Activated CD4-positive, alpha-beta T cell treated with anti-CD3 and anti-CD28 coated beads, Interleukin-2, amount 50 U/mL, for 48 hours (primary cell): ENCODE measurements at places on chromosomes 13 and 19.

DNA sequence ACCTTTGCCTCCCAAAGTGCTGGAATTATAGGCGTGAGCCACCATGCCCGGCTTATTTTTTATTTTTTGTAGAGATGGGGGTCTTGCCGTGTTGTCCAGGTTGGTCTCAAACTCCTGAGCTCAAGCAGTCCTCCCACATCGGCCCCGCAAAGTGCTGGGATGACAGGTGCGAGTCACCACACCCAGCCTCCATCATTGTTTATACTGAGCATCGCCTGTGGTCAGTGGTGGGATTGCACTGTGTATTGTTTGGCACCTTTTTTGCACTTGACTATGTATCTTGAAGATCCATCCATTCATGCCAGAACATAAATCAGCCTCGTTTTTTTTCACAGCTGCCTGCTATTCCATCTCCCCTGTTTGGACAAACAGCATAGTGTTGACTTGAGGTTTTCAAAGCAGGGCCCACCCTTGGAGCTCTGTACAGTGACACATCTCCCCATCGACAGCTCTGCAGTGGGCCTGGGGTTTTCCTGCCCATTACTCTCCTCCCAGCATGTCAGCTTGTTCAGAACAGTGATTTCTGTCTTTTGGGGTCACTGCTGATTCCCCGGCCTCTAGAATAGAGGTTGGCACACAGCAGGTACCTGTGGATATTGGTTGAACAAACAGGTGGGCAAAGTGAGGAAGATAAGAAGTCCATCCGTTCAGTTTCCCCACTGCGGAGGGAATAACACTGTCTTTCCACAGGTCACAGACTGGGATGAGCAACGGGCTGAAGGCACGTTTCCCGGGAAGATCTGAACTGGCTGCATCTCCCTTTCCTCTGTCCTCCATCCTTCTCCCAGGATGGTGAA lies 8.2 kb upstream of the UPK1A start:
- no peak for DNase-seq

GRCh38 chr13:39847336-39847735 lies 191.9 kb downstream of the COG6 start:
- no peak for DNase-seq

DNA sequence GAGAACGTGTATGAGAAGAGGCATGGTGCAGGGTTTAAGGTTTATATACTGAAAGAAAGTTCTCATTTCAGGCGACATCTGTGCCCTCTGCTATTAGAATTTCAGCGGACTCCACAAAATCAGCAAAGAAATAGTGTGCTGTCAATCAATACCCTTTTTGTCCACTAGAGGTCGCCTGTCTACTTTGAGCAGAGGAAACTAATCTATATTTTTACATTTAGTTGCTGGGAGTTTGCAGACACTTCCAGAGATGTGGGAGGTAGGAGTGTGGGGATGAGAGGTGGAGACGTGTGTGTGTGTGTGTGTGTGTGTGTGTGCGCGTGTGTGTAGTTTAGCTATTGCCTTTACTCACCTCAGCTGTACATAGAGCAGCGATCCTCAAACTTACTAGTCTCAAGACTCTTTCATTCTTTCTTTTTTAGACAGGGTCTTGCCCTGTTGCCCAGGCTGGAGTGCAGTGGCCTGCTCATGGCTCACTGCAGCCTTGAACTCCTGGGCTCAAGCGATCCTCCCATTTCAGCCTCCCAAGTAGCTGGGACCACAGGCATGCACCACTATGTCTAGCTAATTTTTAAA lies 9.7 kb downstream of the INAFM1 start:
- no peak for DNase-seq

DNA sequence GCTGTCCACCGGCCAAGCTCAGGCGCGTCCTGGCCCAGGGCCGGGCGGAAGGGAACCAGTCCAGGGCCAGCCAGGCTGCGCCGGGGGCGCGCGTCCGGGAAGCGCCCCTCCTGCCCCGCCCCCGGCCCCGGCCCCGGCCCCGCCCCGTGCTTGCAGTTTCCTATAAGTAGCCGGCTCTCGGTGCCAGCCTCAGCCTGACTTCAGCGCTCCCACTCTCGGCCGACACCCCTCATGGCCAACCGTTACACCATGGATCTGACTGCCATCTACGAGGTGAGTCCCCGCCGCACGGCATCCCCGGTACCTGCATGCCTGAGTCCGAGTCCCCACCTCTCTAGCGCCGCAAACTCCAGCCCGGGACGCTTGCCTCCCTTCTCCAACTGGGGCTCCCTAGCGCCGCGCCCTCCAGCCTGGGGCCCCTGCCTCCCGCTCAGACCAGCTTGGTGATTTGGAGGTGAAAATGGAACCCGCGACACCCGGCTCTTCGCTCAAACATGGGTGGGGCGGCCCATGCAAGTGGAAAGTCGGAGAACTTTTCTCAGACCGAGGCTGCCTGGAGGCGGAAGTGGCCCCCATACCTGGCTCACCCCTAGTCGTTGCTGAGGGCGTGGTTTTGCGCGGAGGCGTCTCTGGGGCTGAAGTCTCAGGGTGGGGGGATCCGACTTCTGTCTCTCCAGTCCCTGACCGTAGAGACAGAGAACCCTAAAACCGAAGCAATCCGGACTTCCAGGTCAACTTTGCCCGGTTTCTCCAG lies at the start of gene ZFP36:
TSS of gene ZFP36 (plus strand) at position 192 of the 754 bp plus-strand sequence. CDS start at position 250, 58 bp downstream.
- peak; percentile 89 for DNase-seq

- DNase-seq, result no peak
Measured at GRCh38 chr19:49173198-49173597, 15.6 kb downstream of the TRPM4 start.

DNA sequence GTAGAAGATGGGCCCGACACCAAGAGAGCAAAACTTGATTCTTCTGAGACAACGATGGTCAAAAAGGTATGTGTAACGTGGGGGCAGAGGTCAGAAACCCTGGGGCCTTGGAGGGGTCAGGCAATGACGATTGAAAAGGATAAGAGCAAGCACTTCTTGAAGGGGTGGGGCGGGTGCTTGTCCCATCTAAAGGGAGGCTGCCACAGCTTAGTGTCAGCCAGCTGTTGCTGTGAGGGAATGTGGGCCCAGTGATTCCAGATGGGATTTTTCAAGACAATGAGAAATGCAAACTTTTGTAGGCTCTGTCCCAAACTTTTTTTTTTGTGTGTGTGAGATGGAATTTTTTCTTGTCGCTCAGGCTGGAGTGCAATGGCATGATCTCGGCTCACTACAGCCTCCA lies 24.5 kb downstream of the SAE1 start:
- DNase-seq, result no peak

GRCh38 chr19:11964496-11964857 lies 363 bp upstream of the ZNF763 start:
- no peak for DNase-seq

- no peak for DNase-seq
Measured at GRCh38 chr19:35601971-35602370, 10.6 kb upstream of the HAUS5 start.

DNA sequence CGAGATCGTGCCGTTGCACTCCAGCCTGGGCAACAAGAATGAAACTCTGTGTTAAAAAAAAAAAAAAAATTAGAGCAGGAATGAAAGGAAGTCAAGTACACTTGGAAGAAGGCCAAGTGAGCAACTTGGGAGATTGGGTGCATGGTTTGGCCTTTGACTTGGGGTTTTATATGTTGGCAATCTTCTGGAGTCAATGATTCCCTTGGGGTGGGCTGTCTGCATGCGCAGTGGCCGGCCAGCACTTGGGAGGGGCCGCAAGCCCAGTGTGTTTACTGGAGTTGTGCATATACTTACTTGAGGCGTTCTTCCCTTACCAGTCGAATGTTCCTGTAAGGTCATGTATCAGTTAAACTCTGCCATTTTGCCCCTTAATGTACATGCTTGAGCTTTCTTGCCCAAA lies 103.9 kb downstream of the FAM216B start:
- no peak for DNase-seq

- no peak for DNase-seq
Measured at GRCh38 chr13:90008707-90009149, 1338.8 kb upstream of the MIR17HG start.

GRCh38 chr19:2926341-2927031 lies 18.3 kb downstream of the ZNF77 start:
- no peak for DNase-seq

GRCh38 chr13:20451397-20451796 lies 74.3 kb downstream of the CRYL1 start:
- no peak for DNase-seq

DNA sequence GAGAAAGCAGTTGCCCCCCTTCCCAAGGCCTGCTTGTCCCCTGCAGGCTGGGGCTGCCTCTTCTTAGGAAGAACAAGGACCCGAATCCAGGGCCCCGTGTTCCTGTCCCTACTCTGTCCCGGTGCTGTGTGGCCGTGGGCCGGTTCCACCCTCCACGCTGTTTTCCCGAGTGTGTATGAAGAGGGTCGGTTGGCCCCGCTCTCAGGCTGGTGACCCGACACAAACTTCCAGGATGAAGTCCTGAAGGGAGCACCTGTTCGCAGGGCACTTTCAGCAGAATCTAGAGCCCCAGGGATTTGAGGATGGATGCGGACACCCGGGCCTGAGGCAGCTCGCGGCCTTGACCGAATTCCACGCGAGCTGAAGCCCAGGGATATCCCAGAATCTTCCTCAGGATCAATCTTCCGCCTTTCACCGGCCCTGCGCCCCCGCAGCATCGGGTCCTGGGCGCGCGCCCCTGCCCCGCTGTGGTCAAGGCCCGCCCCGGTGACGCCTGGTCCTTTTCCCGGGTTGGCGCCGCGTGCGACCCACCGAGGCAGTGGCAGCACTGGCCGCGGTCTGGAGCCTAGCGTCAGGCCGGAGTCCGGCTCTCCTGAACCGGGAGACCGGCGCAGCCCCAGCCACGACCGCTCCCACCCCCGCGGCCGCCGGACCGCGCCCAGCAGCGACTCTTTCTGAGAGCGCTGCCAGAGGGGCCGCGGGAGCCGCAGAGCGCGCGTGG lies 528 bp upstream of the CHST8 start:
- DNase-seq, result no peak

GRCh38 chr13:21616880-21617279 lies 12.9 kb upstream of the MICU2 start:
- DNase-seq, result no peak

DNA sequence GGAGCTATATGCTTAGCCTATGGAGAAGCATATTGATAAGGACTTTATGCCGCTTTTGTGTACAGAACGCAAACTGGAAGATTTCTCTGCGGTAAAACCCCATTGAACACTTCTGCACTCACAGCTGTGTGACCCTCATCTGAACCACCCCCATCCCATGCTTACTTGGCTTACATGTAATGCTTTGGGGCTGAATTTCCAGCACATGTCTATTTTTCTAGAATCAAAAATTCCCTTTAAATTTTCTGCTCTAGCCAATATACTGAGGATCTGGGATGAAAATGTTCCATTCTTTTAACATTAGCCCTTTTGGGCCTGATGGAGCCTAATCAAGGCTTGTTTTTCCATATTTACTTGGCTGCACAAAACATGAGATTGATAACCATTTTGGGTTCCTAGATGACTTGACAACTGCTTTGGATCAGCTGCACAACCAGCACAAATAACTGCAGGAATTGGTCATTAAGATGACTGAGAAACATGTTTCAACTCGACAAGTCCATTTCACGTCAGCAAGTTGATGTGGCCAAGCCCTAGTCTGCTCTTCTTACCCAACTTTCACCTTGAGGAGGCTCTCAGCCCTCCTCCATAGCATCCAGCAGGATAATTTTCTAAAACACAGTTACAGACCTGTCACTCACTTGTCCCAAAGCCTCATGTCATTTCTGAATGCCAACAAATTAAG lies 52.4 kb downstream of the TNFSF11 start:
- DNase-seq, result no peak

GRCh38 chr13:98508685-98509084 lies 68.2 kb downstream of the STK24 start:
- DNase-seq, result no peak

GRCh38 chr13:26220575-26220974 lies 1.5 kb downstream of the RNF6 start:
- DNase-seq, result no peak

GRCh38 chr19:39083983-39084731 lies at the start of gene ACP7:
Gene ACP7 (plus strand): TSS chr19:39084368. CDS start chr19:39085270, 902 bp downstream.
- DNase-seq, result peak; percentile 24

- DNase-seq, result no peak
Measured at GRCh38 chr19:280541-281009, 10.6 kb downstream of the PLPP2 start.

DNA sequence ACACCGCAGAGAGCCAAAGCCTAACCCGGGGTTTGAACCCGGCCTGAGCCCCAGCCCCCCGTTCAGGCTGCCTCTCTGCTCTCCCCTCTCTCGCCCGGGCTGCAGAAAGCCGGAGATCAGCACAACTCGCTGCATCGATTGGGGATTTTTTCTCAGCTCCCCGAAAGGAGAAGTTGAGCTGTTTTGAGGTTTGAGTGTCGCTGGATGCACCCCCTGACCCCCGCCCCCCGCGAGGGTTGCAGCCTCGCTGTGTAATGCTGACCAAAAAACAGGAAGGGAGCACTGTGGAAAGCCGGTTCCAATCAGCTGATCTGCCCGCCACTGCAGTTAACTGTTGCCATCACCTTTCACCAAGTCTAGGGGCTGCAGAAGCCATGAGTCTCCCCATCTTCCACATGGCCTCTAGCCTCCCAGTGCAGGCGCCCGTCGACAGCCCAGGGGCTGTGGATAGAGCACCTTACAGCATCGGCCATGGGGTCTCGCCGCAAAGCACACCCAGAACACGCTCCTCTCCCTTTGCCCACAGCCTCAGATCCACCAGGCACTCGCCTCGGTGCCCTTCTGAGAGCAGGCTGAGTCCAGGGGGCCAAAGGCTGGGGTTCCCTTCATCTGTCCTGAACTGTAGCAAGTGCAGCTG lies 34.5 kb downstream of the MYO9B start:
- no peak for DNase-seq

DNA sequence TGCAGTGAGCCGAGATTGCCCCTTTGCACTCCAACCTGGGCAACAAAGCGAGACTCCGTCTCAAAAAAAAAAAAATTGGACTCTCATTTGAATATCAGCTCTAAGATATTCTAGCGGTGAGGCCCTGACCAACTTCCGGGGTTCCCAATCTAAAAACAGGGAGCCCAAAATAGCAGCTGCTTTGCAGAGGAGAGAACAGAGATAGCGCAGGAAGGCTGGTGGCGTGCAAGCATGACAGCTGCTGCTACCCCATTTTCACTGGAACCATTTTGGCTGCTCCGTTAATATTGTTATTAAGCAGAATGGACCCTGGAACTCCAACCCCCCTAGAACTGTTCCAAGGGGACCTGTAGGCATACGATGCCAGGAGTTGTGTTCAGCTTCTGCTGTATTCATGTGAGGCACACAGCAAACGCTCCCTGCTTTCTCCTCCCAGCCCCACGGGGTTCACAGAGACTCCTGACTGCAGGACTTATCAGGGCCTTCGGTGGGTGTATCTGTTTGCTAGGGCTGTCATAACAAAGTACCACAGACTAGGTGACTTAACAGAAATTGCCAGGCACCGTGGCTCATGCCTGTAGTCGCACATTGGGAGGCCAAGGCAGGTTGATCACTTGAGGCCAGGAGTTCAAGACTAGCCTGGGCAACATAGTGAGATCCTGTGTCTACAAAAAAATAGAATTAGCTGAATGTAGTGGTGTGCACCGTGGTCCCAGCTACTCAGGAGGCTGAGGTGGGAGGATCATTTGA lies 11.5 kb downstream of the STXBP2 start:
- DNase-seq, result no peak

GRCh38 chr13:75938811-75939560 lies 302.9 kb downstream of the LMO7 start:
- no peak for DNase-seq
